ENCODE measurements at places on chromosomes 13 and 19.

DNA sequence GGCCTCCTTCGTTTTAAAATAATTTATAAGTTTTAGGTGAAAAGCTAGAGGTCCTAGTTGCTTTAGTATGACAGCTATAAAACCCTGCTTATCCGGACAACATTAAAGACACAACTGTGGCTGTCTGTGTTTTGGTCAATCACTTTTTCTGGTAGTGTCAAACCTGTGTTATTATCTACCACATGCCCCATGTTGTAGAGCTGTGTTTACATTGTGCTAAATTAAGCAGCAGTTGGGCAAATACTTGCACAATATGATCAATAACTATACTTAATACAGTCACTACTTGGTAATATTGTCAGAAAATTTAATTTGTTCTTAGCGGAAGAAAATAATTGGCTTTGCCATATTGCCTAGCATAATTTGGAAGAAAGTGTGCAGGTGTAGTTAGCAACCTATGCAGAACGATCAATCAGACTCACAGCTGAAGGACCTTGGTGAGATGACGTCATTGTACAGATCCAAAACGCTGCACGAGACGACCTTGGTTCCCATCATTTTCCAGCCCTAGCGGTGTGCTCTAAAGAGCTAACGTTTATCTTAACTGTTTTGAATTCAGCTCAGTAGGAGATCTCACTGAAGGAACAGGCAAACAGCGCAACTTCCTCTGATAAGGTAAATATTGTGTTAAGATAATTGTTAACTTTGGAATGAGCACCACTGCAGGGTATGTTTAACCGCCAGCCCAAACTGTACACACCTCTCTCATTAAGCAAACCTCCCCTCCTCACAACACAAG lies 476.6 kb downstream of the IRS2 start:
- no peak for DNase-seq

DNA sequence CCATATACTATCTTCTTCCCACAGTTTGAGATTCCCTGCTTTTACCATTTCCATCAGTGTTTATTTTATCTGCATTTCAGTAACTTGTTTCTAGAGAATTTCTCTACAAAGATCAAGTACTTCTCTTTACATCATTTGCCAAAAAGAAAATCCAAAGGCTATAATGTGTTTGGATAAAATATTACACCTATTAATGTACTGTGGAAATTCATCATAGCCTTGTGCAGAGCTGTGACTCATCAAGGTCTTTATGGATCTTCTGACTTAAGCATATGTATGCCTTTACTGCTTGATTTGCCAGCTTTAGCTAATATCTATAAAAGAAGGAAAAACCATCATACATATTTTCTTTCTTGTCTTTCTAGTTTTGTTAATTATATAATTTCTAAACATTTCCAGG lies 9.6 kb upstream of the HTR2A start:
- DNase-seq = no peak

DNA sequence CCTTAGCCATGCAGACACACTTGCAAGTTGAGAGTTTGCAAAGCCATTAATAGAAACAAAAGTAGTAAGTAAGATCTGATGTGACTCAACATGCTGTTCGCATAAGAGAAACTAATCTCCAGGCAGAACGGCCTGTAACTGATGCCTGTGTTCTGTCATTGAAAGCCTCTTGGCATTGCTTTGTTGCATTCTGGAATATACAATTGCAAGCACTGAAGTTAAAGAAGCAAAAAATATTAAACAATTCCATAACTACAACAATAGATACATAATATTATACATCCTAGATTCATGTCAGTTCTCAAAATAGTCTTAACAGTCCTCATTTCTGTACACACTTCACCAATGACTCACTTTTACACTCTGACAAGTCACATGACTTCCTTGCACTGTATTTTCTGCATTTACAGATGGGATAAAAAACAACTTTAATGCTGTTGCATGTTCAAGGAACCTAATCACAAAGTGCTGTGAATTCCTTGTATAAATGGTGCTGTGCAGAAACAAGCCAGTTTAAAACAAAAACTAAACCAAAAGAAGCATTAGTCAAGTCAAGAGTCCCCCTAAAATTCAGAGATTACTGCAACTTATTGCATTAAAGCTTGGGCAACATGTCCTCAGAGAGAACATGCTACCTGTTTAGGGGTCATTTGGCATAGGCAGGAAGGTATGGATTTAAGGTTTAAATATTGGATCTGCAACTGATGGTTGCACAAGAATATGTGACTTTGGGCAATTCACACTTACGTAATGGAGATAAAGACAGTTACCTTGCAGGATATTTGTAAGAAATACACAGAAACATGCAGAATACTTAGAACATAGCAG lies 79.5 kb upstream of the SERP2 start:
- no peak for DNase-seq

DNA sequence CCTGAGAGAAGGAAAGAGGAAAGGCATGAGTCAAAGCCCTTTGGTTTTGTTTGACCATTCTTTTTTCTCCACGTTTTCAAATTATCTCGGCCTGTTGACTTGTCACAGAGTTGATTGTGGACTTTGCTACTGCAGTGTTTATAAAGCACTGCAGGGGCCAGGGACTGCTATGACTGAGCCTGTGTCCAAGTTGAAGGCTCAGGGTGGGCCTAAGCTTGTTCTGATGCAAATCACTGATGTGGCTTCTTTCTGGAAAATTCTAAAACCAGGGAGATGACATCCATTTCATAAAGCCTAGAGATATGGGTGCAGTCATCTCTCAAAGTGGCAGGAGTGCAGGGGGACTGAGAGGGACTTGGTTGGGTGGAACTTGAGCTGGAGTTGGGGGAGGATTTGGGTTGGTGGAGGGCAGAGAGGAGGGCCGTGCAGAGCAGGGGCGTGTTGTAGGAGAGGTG lies 1.2 kb upstream of the CXCL17 start:
- DNase-seq = no peak

DNA sequence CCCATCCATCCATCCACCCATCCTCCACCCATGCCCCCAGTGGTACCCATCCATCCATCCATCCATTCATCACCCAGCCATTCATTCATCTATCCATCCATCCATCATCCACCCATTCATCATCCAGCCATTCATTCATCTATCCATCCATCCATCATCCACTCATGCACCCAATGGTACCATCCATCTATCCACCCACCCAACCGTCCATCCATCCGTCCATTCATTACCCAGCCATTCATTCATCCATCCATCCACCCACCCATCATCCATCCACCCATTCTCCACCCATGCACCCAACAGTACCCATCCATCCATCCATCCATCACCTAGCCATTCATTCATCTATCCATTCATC lies 5.3 kb downstream of the PLPPR3 start:
- no peak for DNase-seq
